ENCODE measurements at places on chromosomes 7 and 10. TPM values are rescaled to one million over a fixed set of nuclear protein-coding genes. Genes with fewer than 3 reads are reported as not detected.

DNA sequence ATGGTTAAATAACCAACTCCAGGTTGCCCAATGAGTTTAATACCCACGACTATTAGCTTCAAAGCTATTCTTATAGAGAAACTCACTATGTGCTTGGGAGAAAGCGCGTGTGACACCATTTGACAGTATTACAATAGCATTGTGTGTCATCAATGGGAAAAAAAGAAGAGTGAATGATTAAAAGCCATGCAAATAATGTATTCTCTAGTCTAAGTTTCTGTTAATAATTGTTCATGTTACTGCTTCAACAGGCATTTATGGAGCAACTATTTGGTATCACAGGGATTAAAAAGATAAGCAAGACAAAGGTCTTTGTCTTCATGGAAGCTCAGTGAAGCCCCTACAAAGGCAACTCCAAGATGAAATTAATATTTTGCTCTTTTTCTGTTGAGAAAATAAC lies 47.2 kb downstream of the CAV1 start:
- DNase-seq = no peak

DNA sequence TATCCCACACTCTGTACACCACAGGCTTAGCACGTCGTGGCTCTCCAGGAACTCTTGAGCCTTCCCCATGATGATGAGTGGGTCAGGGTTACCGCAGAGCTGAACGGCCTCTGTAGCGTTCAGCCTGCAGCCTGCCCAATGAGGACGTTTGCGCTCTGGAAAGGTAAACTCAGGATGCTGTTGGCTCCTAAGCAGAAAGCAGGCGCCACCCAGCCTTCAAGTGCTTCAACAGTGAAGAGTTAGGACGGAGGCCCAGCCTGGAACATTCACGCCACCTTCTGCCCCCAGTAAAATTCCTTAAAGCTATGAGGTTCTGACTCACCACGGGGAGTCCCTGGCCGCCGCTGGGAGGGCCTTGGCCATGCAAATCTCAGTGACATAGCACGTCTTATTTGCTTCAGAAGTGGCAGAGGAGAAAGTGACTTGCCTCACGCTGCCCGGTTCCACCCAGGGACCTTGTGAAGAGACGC lies 161.5 kb upstream of the SH2B2 start:
- no peak for DNase-seq

GRCh38 chr7:54992871-54993475 lies 25.8 kb upstream of the EGFR start:
- no peak for DNase-seq

- no peak for DNase-seq
Observed at GRCh38 chr7:92704858-92705257, 114.7 kb upstream of the FAM133B start.

DNA sequence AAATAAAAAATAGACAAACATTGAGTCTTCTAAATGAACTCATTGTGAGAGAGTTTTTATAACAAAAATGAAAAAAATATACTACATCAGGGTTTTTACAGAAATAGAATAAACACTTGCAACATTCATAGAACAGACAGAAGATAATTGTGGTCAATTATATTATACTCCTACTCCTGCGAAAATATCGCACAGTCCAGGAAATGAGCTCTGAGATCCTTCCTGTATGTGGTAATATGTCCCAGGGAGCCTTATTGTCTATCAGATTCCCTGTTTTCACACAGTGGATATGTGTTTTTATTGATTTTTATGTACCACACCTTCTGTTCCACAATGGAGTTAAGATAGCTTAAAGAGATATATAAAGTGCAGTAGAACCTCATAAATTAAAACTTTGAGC lies 27.5 kb upstream of the RELN start:
- DNase-seq = no peak

- DNase-seq = no peak
Observed at GRCh38 chr7:141699860-141700259, 2.1 kb downstream of the DENND11 start.

DNA sequence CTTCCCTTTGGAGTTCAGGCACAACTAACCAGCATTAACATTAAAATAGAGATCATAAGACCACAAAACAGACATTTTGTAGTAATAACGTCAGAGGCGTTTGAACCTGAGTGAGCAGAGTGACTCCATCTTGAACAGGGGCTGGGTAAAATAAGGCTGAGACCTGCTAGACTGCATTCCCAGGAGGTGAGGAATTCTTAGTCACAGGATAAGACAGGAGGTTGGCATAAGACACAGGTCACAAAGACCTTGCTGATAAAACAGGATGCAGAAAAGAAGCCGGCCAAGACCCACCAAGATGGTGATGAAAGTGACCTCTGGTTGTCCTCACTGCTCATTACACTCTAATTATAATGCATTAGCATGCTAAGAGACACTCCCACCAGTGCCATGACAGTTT lies 493.2 kb upstream of the AUTS2 start:
- DNase-seq = no peak

DNA sequence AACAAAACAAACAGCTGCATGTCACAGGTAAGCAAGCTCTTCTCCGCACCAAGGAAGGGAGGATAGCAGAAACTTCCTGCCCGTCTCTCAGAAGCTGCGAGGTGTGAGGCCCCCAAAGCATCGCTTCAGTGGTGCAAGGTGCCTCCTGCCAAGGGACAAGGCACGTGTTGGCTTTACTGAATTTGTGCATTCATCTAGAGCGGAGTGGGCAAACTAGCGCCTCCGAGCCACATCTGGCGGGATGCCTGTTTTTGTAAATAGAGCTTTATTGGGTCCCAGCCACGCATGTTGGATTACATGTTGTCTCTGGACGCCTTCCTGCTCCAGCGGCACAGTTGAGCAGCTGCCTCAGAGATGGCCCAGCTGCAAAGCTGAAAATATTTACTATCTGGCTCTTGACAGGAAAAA lies 27.7 kb downstream of the PHYH start:
- no peak for DNase-seq

DNA sequence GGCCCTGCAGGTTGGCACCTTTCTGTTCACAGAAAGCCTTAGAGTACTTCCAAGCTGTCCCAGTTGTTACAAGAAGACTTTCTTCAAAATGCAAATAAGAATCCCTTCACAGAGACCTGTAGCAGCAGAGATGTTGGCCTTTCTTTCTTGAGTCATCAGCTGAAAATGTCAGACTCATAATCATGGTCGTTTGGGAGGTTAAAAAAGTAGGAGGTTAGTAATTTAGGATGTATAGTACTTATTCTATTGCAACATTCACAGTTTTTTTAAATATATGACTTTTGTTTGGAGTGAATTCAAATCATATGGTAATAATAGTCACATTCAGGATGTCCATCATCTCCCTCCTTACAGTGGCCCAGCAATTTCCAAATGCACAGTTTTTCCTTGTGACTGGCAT lies 223.9 kb upstream of the GLI3 start:
- DNase-seq = no peak

GRCh38 chr10:6141296-6142151 lies 52.7 kb downstream of the RBM17 start:
- no peak for DNase-seq

GRCh38 chr7:66379542-66380160 lies 174.5 kb downstream of the TPST1 start:
- DNase-seq = no peak

DNA sequence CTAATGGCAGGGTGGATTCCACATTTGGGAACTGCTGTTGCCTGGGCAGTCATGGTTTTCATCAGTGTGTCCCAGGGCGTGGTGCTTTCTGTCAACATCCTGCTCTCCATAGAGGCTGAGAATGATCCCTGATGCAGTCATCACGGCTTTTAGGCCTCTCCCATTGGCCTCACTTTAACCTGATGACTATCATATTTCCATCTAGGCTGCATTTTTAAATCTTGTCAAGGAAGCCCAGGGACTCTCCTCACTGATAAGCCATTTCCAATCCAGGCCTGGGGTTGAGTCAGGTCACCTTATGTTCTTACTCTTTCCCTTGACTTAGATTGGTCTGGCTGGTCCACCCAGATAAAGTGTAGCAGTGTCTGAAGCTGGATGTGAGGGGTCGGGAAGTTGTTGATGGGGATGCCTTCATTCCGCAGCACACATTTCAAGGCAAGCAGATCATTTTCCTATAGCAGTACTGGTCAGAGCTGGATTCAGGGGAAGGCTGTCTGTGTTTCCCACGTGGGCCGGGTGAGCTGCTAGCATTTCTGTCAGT lies 177.0 kb downstream of the AUTS2 start:
- no peak for DNase-seq

GRCh38 chr10:48246501-48246900 lies 28.0 kb downstream of the FRMPD2 start:
- DNase-seq = no peak

DNA sequence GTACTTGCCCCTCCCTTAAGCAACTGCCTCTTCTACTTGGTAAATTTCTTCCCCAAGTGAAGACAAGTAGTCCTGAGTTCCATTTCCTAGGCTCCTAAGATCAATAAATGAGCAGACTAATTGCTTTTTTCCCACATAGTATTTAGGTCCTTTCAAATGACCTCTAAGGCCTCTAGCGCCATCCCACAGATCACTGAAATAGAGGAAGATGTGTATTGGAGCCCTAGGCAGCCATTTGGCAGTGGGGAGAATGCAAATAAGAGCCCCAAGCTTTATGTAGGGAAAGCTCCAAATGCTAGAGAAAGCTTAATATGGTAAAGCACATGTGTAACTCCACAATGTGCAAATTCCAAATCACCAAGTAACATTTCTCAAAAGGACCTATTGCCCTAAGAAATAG lies 316.5 kb upstream of the PHF14 start:
- no peak for DNase-seq

DNA sequence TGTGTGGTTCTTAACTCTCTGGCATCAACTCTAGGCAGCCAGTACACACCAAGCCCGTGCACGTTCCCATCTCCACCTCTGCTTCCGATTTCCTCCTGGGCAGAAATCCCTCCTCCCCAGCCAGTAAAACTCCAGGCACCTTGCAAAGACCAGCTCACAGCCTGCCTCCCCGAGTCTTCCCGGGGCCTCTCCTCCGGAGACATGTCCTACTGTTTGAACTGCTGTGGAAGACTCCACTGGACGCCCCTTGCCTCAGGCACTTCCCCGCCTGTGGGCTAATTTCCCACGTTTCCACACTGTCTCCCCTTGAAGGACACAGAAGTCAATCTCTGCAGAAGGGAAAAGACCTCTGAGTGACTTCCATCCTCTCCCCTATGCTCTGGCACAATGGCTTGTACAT lies 210.7 kb upstream of the FRMD4A start:
- DNase-seq = no peak

DNA sequence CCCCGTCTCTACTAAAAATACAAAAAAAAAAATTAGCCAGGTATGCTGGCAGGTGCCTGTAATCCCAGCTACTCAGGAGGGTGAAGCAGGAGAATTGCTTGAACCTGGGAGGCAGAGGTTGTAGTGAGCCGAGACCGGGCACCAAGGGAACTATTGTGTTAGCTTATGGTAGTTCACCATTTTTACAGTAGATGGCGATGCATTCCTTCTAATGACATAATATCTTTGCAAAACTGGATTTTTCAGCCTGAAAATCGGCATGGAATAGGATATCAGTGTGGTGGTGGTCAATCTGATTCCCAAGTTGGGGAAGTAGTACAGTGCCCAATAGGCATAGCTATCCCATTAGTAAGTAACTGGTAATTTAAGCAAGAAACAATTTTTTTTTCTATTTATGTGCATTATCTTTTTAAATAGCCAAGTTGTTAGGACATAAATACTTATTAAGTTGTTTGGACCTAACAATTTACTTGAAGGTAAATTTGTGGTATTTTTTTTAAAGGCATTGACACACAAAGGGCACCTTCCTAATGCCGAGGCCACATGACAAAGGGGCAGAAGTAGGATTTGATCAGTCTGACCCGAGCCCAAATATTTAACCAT lies 17.6 kb upstream of the IMPDH1 start:
- DNase-seq = no peak

DNA sequence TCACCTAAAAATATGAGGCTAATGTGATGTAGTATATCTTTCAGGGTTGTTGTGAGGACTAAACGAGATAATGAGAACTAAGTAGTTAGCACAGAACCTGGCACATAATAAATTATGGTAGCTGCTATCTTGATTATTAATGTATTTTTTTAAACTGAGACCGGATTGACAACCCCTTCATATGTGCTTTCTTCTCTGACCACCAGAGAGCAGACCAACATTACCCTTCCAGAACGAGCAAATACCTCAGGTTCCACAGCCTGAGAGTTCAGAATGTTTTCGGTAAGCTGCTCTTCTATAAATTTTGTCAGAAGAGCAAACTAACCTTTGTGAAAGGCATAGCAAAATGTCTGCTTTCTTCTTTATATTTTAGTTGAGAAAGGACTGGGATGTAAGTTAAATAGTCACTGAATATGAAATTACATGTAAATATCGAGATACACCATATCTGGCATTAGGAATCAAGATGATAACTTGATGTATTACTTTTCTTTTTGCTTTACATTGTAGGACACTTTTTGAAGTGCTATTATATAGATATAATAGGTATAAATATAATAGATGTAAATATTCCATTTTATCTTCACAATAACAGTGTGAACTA lies 13.6 kb upstream of the BPGM start:
- DNase-seq = no peak

GRCh38 chr7:44131173-44132029 lies 8.1 kb upstream of the POLD2 start:
- DNase-seq = peak; percentile 44

- DNase-seq = no peak
Observed at GRCh38 chr7:47239034-47239433, 342.9 kb downstream of the TNS3 start.

Gene PAX2
- not detected for polyA plus RNA-seq

Gene CLDN4
- 2.0 TPM for polyA plus RNA-seq

Gene PHKG1
- 0.18 TPM for polyA plus RNA-seq

Gene TRIM50
- 0.14 TPM for polyA plus RNA-seq

Gene PRPS1L1
- polyA plus RNA-seq = not detected

Gene HGF
- polyA plus RNA-seq = 12.0 TPM

Gene EVX1
- polyA plus RNA-seq = not detected

Gene CTNNA3
- polyA plus RNA-seq = 0.16 TPM

Gene LRRC17
- polyA plus RNA-seq = 1.3 TPM

Gene PRSS1
- polyA plus RNA-seq = not detected

Gene SLC39A12
- not detected for polyA plus RNA-seq

Gene SHH
- 4.3 TPM for polyA plus RNA-seq

Gene PTF1A
- polyA plus RNA-seq = not detected

Gene UBE2D1
- polyA plus RNA-seq = 3.5 TPM

Data from liver (tissue), 10 donors.